8988T (cell line): ENCODE measurements at places on chromosomes 12 and 14.

DNA sequence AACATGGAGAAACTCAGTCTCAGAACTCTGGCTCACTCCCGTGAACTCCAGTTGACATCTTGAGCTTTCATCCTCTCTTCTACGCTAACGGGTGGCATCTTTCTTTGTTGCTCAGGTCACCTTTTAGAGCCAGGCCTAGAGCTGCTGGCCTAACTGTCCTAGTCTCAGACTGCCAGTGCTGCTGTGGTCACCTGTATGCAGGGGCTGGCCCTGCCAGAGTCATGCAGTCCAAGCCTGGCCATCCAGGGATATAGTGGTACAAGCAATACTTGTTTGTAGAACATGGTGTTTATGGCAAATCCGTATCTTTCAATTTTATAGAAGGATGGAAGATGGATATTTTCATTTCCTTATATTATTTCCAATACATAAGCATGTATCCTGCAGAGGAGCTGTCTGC, 117.2 kb downstream of the PELI2 start:
- DNase-seq: no peak

DNA sequence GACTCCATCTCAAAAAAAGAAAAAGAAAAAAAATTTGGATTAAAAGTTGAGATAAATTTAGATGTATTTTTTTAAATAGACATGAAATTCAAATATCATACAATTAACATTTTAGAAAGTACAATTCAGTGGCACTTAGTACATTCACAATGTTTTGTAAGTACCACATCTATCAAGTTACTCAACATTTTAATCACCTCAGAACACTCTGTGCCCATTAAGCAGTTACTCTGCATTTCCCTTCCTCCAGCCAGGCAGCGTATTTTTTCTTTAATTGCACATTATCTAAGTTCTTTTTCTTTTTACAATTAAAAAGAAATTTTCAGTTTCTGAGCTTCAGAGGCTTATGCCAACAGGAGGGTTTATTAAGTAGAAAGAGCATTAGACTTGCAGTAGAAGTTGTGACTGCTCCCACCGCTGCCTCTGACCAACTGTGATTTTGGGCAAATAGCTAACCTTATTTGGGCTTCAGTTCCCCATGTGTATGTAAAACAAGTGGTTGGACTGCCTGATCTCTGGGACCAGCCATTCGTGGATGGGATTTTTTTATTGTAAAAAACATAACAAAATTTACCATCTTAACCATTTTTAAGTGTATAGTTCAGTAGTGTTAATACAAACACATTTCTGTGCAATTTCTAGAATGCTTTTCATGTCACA, 65.7 kb downstream of the WNK1 start:
- no peak for DNase-seq

DNA sequence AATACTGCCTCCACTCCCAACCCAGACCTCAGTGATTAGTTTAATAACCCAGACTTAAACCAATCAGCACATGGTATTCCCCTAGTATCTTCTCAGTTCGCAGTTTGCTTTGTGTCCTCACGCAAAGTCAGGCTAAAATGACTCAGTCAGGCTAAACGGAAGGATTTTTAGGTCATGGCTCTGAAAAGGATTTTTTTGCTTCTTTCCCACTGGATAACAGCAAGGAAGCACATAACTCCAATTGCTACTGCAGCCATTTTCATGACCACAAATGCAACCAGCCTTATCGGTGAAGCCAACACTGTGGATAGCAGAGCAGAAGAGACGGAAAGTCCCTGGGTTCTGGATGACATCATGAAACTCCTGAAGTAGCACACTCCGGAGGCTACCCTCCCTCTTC, 67.7 kb downstream of the ZC3H14 start:
- no peak for DNase-seq

DNA sequence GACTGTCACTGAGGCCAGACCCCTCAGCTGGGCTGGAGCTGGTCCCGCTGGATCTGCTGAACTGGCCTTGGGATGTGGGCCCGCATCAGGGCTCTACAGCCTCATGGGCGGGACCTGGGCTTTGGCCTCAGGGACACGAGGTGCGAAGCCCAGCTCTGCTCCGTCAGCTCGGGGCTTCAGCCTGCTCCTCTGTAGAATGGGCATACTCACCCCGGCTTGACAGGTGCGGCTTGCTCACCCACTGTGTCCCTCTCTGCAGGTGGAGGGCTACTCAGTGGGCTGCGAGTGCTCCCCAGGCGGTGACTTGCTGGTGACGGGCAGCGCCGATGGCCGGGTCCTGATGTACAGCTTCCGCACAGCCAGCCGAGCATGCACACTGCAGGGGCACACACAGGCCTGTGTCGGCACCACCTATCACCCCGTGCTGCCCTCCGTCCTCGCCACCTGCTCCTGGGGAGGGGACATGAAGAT, 57.6 kb downstream of the BEGAIN start:
- peak; percentile 15 for DNase-seq

GRCh38 chr14:67879026-67879425, 59.4 kb downstream of the RAD51B start:
- no peak for DNase-seq

DNA sequence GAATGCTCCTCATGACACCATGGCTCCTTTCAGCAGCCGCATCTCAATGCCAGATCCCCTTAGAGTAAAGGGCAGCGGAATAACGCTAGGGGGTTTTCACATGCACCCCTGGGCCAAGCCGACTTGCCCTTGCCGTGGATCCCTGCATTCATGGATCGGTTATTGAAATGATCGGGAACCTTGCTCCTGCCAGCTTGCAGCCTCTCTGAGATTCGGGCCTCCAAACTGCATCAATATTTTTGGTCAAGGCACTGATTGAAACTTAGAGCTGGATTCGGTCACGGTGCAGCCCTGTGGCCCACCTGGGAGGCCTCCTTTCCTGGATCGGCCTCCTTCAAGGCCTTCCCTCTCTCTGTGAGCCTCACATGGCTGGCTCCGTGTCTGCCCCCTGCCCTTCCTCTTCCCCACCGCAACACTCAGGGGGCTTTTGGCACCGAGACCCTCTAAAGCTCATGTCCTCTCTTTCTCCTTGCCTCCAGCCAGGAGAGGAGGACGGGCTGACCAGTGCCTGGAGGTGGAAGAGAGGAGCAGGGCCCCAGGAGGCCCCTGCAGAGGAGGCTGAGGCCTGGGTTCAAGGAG, 1.8 kb downstream of the PTPN6 start:
- no peak for DNase-seq

DNA sequence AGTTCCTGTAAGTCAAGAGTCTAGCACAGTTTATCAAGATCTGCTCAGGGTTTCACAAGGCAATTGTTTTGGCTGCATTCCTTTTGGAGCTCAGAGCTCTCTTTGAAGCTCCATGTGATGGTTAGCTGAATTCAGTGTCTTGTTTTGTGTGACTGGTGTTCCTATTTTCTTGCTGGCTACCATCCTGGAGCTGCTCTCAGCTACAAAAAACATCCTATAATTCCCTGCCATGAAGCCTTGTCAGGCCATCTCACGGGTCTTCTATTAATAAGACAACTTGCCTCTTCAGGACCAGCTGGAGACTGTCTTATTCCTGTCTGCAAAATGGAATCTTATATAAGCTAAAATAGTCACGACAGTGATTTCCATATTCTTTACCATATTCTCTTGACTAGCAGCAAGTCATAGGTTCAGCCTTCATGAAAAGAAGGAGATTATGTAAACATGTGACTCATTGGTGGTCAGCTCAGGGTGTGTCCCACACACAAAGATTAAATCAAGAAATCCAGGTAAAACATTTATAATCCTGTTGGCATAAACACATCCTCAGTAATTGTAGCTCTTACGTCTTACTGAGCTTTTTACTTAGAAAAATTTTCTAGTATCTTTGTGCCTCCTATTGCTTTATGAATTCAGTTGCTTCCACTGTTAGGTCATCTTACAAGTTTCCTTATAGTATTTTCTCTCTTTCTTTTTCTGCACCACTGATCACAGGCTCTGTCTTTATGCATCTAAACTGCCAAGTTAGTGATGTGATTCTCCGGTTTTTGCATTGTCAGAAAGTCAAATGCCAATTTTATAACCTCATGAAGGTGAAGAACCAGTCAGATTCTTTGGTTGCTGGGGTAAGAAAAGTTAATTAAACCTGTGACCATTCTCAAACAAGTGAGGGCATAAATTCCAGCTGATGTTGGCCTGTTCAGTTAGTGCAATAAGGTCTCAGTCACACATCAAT, 378.5 kb upstream of the MGAT4C start:
- DNase-seq: no peak

DNA sequence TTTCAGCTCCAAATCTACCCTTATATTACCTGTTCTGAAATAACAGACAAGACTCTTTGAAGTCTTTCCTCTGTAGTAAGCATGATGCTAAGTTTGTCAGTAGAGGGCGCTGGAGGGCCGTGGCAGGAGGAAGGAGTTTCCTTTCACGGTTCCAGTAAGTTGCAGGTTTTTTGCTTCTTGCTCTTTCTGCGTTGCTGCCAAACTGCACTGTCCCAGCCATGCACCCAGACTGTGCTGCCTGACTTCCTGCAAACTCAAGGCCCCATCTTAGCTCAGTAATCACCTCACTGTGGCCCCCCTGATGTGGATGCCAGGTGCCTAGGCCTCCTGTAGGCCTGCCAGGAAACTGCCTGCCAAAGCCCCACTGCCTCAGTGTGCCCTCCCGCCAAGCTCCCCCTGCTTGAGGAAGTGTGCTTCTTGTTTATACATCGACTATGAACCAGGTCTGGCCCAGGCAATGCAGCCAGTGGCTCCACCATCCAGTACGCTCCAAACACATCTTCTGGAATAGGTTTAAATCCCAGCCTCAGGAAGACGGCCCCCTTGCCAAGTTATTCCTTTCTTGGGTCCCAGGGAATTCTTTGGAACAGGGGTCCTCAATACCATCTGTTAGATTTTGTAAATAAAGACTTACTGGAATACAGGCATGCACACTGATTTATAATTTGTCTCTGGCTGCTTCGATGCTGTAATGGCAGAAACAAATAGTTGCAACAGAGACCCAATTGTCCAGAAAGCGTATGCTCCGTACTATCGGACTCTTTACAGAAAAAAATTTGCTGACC, 193.7 kb upstream of the LRIG3 start:
- peak; percentile 18 for DNase-seq

DNA sequence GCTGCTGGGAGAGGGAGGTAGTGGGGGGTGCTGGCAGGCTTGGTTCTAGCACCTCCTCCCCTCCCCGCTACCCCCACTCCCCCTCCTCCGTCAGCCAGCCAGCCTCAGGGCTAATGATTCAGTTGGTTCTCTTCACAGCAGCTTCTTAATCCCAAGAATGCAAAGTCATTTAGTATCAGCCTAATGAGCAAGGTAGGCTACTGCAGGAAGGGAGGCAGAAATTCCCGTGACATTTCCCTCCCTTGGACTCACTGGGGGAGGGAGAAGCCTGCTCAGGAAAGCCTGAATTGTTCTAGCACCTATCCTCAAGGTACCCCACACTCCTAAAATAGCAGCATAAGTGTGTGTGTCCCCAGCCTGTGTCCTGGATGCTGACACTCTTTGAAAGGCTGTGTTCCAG, 29.8 kb downstream of the ITPK1 start:
- DNase-seq: no peak

- DNase-seq: peak; percentile 71
Measured at GRCh38 chr12:77324763-77325468, 259.5 kb upstream of the E2F7 start.

GRCh38 chr14:62692490-62693106, 352.7 kb downstream of the KCNH5 start:
- DNase-seq: no peak

GRCh38 chr12:90745211-90745610, 209.8 kb downstream of the CCER1 start:
- DNase-seq: no peak

DNA sequence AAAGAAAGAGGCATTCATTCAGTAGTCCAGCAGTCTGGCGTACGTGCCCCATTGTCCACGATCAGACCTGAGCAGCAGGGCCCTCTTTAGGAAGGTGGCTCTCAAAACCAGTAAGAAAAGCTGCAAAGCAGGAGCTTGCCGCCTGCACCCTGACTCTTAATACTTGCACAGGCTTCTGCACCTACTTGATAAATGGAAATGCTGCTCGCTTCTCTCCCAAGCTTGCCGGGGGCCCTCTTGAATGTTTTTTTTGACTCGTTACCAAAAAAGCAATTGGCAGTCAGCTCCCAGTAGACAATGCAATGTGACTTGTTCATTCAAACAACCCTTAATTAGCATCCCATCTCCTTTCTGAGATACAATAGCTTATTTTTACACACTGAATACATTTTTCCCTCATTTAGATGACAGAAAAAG, 27.2 kb upstream of the PTPRB start:
- DNase-seq: no peak

DNA sequence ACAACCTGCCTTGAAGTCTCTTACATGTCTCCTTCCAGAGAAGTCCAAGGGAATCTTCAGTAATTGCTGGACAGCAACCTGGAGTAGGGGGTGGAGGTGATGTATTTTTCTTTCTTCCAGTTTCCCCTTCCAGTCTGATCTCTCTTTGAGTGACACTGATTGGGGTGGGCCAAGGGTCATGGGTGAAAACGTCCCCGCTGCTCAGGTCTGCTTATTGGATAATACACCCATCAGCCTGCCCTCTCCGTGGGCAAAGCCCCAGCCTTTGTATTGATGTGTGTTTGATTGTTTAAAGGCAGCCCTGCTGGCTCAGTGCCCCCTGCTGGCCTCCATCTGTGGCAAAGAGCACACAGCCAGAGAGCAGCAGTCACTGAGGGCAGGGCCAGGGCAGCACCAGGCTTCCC, 35.7 kb upstream of the ATP2A2 start:
- DNase-seq: peak; percentile 41

GRCh38 chr12:15527201-15528080, 205.1 kb downstream of the PTPRO start:
- no peak for DNase-seq

GRCh38 chr12:22230280-22230794, 104.2 kb downstream of the ST8SIA1 start:
- DNase-seq: no peak

DNA sequence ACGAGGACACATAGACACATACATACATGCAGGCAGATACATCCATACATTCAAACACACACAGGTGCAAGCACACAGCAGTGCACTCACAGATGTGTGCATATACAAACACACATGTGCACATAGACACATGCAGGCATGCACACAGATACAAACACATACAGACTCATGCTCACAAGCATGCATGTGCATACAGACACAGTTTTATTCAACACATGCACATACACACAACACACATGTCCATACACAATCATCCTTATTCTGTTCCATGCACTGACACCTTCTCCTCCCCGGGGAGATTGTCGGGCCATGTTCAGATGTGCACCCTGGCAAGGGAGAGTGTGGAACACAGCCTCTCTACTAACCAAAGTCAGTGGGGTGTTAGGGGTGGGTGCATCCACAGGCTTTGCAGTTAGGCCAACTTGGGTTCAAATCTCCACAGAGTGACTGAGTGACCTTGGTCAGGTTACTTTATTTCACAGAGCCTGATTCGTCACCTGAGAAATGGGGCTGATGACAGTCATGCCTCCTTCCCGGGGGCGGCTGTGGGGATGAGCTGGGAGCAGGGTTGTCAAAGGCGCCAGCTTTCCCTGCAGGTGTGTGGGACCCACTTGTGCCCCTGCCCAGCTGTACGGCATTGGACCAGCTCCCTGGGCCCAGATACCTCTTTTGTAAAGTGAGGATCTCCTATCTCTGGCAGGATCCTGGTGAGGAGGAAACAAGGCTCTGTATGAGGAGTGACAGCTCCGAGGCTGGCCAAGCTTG, 250.1 kb downstream of the SLC41A2 start:
- no peak for DNase-seq
